ENCODE measurements at places on chromosomes 3 and 15.

- peak; percentile 34 for DNase-seq
Observed at GRCh38 chr15:64574301-64575017, 114.1 kb downstream of the ZNF609 start.

DNA sequence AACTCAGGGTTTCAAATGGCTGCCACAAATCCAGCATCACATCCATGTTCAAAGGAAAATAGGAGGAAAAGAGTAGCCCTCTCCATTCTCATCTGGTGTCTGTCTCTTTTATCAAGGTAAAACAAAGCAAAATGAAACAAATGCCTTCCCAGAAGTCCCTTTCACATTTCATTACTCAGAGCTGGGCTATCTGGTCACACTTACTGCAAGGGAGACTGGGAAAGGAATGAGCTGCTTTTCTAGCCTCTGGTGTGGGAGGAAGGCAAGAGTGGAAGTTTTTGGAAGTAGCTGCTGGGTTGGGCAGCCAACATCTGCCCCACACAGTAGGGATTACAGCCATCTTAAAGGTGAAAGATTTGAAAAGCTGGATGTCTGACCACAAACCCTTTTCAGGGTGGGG, 51.8 kb downstream of the KLF15 start:
- no peak for DNase-seq

GRCh38 chr3:78794431-78794830, 973.4 kb downstream of the ROBO1 start:
- DNase-seq = no peak

- DNase-seq = no peak
Observed at GRCh38 chr3:72271216-72271615, 486.3 kb upstream of the PROK2 start.

- DNase-seq = no peak
Observed at GRCh38 chr3:96865605-96866004, 51.2 kb downstream of the EPHA6 start.

- DNase-seq = peak; percentile 65
Observed at GRCh38 chr15:74201710-74202420, 722 bp downstream of the STRA6 start.

GRCh38 chr3:133538154-133538553, 35.3 kb upstream of the CDV3 start:
- no peak for DNase-seq

DNA sequence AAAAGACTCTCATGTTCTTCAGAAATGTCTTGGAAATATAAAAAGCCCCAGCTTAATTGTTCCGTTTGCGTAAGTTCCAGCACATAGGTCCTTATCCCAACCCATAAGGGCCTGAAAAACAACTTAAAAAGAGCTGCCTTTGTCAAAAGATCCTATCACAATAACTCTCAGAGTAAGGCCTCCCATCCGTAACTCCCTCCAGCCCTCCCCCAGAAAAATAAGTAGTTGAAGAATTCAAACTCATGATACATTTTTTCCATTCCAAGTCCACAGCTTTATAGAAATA, 38.0 kb upstream of the SECISBP2L start:
- no peak for DNase-seq

GRCh38 chr15:50925281-50925680, 16.8 kb downstream of the AP4E1 start:
- DNase-seq = no peak

GRCh38 chr3:4852780-4853748, 126.2 kb upstream of the BHLHE40 start:
- DNase-seq = no peak

DNA sequence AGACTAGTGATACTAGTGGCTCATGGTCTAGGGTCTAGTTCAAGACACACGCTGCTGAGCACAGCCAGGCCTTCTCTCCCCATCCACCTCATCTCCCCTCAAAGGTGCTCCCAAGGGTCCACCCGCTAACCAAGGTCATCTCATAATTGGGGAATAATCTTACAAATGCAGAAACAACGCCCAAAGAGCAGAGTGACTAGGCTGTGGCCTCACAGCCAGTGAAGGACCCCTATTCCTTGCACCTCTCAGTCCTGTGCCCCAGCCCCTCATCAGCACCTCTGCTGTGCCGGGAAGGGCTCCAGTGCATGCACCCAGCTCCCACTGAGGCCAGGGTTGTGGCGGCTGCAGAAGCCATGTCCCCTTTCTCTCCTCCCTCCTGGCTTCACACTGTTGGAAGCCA, 286.9 kb downstream of the UACA start:
- DNase-seq = no peak

DNA sequence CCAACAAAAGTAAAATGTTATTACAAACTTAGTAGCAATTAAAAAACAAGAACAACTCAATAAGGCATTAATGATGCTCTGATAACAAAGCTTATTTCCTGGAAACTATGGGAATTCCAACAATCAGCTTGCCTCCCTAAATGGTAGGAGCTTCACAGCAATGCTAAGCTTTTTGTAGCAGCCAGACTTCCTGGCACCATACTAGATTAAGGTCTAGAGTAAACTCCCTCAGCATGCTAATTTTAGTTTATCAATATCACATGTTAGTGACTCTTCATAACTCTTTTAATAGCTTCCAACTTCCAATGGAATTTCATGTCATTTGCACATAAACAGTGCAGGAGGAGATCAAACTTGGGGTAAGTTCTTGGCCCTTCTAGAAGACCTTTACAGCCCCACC, 782.0 kb downstream of the MCTP2 start:
- DNase-seq = no peak

DNA sequence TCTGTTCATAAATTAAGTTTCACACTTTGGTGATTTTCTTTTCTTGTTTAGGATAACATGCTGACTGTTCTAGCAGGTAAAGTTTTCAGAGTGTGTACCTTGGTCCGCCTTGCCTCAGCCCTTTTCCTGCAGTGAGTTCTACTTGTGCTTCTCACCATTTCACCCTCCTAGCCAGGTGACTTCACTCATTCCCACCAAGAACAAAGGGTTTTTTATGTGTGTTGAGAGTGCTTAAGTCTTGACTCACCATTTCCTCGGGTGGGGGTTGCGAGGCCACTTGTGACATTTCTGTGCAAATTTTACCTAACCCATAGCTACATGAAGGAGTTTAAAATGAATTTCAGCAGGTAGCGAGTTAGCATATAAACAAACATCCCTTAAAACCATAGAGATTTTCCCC, 81.4 kb downstream of the C3orf38 start:
- DNase-seq = no peak

DNA sequence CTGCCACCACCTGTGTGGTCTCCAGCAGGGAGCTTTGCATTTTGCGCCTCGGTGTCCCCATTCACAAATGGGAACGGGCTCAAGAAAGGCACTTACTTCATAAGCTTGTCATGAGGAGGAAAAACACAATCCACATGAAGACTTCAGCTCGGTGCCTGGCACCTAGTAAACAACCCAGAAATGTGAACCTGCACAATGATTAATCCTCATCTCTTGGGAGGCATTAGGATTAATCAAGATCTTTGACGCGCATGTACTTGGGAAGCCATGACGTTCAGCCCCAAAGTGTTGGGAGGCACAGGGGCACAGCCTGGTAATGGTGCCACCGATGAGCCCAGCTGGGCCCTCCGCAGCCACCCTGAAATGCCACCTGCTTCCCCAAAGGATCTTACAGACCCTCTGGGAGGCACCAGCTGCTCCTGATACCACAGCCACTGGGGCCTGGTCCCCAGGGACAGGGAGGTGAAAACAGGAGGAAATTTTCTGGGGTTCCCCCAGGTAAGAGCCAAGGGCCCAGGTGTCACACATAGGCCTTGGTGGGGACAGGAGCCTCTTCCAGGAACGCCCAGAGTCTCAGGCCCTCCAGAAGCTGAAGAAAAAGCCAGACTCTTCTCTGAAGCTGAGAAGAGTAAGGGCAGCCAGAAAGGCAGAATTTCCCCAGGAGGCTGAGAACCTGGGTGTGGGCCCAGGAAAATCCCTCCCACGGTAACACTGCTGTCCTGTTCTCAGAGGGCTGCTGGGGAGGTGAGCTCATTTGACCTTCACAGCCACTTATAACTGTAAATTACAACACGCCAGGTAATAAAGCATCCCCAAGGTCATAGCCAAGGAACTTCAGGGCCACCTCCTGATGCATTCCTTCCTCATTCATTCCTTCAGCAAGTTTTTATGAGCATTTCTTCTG, 507.5 kb downstream of the SHQ1 start:
- DNase-seq = no peak

DNA sequence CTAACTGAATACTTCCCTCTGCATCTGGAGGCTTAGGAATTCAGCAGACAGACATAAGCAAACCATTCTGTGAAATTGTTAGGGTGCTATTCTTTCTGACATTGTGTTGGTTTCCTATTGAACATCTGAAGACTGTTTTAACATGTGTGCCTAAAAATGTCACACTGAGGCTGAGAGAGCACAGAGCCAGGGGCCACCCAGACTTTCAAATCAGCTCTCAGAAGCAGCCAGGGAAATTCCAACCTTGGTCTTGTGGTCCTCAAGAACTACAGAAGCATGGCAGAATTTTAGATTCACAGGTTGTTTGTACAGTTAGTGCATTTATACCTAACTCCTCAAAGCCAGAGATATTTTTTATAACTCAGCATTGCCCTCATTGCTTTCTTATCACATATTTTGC, 929.2 kb upstream of the CFAP20DC start:
- DNase-seq = no peak

- no peak for DNase-seq
Observed at GRCh38 chr3:36063992-36064391, 316.3 kb upstream of the STAC start.

- no peak for DNase-seq
Observed at GRCh38 chr15:62165793-62166375, 799 bp upstream of the C2CD4B start.

- DNase-seq = no peak
Observed at GRCh38 chr3:182238126-182238525, 526.4 kb downstream of the SOX2 start.

DNA sequence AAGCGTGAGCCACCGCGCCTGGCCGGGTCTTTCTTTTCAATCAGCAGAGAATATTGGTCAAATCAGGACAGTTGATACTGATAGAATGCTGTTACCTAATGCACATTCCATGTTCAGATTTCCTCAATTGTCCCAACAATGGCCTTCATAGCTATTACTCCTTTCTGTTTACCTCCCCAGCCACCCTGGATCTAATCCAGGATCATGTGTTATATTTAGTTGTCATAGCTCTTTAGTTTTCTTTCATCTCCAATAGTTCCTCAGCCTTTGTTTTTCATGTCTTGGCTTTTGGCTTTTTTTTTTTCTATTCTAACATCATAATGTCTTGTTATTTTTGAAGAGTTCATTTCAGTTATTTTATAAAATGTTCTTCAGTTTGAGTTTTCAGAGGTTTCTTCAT, 14.6 kb downstream of the USP3 start:
- DNase-seq = no peak

GRCh38 chr3:117398141-117398899, 688.7 kb downstream of the TUSC7 start:
- DNase-seq = no peak

- no peak for DNase-seq
Observed at GRCh38 chr15:35186346-35186745, 101.3 kb upstream of the NANOGP8 start.

DNA sequence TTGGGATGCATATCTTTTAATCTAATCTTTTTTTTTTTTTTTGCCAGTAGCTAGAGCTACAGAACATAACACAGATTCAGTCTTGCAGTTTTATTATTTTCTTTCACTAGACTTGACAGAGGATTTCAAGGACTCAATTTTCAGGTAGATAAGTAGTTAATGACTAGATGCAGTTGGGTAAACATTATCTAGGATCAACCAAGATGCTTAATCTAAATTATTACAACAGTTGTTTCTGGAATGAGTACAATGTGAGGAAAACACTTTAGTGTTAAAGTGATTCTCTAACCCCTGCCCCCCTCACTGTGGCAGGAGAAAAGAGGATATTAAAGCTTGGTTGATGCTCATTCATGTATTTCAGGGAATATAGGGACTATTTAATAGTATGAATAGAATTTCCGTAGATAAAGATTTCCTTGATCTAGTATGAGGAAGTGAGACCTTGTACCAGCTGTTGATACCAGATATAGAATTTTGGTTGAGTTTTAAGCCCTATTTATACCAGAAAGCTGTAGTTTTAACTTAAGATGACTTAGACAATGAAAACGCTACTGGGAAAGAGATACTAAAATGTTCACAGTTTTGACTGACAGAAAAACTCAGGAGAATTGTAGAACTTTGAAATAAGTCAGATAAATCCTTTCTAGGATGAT, 389.0 kb upstream of the C2CD4B start:
- DNase-seq = peak; percentile 26

DNA sequence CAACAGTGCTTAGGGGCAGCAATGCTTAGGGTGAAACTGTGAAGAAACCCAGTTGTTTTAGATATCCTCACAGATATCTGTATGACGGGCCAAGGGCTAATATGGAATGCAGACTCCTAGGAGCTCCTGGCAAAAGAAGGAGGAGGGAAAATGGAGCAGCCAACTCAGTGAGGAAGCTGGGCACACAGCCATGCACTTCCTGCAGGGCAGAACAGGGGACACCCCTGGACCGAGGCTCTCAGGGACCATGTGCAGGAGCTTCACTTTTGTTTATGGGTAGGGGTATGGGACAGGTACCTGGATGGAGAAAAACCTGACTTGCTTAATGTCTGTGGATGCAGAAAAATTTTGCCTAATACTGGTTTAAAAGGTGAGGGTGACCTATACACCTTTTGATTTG, 20.2 kb downstream of the NIPA1 start:
- DNase-seq = no peak

GRCh38 chr15:51117270-51117669, 22.6 kb upstream of the TNFAIP8L3 start:
- DNase-seq = no peak

DNA sequence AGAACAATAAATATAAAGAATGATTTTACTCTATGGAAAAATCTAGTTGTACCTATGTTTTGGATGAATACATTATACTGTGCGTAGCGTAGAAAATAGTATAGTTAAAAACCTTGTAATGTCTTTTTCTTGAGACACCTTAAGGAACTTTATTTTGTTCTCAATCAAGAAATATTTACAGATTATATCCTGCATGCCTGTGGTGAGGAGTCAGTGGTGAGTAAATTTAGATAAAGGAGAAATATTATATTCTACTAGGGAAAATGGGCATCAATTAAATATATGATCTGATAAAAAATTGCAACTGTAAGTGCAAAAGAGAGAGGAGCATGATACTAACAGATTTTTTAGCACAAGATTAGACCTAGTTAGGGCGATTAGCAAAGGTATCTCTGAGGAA, 157.7 kb downstream of the RBMS3 start:
- no peak for DNase-seq

DNA sequence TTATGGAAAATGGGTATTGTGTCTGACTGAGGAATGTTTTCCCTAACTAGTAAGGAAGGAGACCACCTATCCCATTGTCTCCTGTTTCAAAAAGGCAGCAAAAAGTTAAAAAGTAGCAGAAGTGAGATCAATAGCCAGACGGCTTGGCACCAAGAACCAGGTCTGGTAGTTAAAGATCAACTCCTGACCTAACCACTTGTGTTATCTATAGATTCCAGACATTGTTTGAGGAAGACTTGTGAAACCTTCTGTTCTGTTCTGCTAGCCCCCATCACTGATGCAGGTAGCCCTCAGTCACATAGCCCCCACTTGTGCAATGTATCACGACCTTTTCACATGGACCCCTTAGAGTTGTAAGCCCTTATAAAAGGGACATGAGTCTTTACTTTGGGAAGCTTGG, 46.3 kb upstream of the C2CD4B start:
- DNase-seq = no peak

Data from SK-N-SH (cell line).